ENCODE measurements at places on chromosomes 6 and 20. TPM values are rescaled to one million over a fixed set of nuclear protein-coding genes. Genes with fewer than 3 reads are reported as not detected.

Gene NHSL1
- total RNA-seq: 11.9 TPM

DNA sequence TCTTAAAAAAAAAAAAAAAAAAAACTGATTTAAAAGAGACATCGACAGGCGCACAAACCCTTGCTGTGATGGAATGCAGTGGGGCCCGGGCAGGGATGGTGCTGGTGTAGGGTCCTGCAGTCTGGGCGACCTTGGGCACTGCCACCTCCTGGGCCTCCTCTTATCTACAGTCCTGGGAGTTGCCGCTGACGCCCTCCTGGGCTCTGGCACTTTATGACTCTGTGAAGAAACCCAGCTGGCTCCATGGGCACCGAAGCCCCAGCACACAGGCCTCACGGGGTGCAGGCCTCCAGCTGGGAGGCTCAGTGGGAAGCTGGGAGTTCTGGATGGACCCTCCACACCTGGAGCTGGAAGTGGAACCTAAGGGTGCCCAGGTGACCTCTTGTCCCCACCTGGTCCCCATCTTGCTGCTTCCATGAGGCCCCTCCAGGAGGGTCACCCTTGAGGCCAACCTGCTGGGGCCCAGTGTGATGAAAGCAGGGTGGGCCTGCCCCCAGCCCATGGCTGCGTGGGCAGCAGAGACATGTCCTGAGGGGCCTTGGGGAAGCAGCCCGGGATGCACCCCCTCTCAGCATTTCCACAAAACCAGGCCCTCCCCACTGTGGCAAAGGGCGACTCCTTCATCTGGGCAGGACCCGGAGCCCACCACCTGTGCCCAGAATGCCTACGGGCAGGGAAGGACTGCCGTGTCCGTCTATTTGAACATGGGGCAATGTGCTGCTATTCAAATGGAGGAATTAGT is 104.9 kb downstream of the ASXL1 start:
- no peak for DNase-seq

- no peak for DNase-seq
Measured at GRCh38 chr6:90893400-90893799, 306.5 kb upstream of the MAP3K7 start.

- no peak for DNase-seq
Measured at GRCh38 chr6:129029778-129030177, 146.8 kb downstream of the LAMA2 start.

- no peak for DNase-seq
Measured at GRCh38 chr20:63942250-63942951, 13.8 kb downstream of the UCKL1 start.

GRCh38 chr20:3003416-3003815 is 40.0 kb upstream of the GNRH2 start:
- no peak for DNase-seq

DNA sequence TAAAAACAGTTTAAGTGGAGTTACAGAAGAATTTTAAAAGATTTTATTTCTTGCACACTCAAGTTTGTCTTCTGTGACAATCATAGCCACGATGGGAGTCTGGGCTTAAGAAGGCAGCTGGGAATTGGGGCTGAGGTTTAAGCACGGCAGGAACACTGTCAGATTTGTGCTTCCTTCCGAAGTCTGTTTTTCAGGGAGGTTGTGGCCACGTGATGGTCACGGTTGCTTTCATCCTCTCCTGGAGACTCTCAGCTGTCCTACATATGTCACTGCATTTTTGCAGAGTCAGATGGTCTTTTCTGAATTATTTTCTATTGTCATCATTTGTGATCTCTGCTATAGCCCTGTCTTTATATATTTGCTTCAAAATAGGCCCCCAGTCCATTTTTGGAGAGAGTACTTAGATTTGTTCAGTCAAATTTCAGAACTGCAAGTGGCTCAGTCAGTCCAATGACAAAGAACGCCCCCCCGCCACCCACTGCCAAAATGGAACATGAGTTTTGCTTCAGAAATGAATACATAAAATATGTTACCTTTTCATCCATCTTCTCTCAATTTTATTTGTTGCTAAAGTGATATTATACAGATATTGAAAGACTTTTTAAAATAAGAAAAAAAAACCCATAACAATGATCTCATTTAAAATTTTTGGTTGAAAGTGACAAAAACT is 111.8 kb upstream of the ZFP64 start:
- DNase-seq: no peak

DNA sequence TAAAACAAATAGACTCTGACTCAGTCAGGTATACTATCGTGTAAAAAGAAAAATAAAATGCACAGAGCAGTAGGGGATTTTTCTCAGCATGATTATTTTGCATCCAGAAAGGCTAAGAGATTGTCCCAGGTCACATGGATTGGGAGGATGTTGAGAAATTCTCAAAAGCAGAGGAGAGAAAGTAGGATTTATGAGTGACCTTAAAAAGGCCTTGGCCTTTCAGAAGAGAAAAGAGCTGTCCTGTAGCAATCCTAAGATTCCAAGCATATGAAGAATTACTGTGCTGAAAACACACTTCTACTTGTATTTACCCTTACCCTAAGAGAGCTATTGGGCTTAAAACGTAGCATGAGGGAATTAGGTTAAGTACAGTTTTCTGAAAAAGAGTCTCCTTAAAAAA is 149.7 kb upstream of the ENPP5 start:
- DNase-seq: no peak

- DNase-seq: no peak
Measured at GRCh38 chr20:57630061-57630460, 9.8 kb upstream of the ZBP1 start.

DNA sequence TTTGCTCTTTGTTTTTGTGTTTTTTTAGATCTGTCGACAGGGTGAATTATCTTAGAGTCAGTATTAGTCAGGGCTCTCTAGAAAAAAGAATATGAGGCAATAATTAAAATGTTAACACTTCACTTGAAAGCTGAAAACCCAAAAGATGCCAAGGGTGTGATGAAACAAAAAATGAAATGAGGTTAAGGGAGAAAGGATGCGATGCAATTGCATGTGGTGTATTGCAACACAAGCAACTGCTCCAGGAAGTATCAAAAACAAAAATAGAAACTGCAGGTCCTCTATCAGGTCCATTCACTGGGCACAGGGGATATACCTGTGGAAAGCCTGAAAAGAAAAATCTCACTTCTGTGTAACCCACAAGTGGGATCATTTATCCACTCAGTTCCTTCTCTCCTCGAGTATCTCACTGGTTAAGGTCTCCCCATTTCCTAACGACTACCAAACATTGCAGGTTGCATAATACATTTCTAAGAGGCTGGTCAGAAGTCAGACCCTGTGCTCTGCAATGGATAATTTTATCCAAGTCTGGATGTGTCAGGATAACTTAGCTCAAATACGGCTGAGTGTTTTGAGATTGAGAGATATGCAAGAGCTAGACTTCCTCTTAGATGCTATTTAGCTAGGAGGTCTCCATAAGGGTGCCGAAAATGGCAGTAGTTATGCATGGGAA is 257.7 kb upstream of the GJE1 start:
- DNase-seq: no peak

- no peak for DNase-seq
Measured at GRCh38 chr20:41365777-41366545, 657 bp downstream of the EMILIN3 start.
